ENCODE measurements at places on chromosomes 11 and 22. TPM values are rescaled to one million over a fixed set of nuclear protein-coding genes. Genes with fewer than 3 reads are reported as not detected.

- no peaks in the 10 kb centered on the region for H3K27me3 ChIP-seq
- no peak overlapping the region for H3K27ac ChIP-seq
- H3K4me3 ChIP-seq = peak overlapping the region; percentile 93
- peaks cover 28% of the 10 kb centered on the region for H3K4me1 ChIP-seq
These were observed 1.2 kb downstream of the DPAGT1 start for GRCh38 chr11:119100246-119100970.

CCDC15 gene
- 4.0 TPM for total RNA-seq

GRCh38 chr22:16917144-16918003, 90.6 kb downstream of the GAB4 start:
- no peaks in the 10 kb centered on the region for H3K4me1 ChIP-seq
- H3K27me3 ChIP-seq = peaks cover 2% of the 10 kb centered on the region
- no peak overlapping the region for H3K4me3 ChIP-seq

DNA sequence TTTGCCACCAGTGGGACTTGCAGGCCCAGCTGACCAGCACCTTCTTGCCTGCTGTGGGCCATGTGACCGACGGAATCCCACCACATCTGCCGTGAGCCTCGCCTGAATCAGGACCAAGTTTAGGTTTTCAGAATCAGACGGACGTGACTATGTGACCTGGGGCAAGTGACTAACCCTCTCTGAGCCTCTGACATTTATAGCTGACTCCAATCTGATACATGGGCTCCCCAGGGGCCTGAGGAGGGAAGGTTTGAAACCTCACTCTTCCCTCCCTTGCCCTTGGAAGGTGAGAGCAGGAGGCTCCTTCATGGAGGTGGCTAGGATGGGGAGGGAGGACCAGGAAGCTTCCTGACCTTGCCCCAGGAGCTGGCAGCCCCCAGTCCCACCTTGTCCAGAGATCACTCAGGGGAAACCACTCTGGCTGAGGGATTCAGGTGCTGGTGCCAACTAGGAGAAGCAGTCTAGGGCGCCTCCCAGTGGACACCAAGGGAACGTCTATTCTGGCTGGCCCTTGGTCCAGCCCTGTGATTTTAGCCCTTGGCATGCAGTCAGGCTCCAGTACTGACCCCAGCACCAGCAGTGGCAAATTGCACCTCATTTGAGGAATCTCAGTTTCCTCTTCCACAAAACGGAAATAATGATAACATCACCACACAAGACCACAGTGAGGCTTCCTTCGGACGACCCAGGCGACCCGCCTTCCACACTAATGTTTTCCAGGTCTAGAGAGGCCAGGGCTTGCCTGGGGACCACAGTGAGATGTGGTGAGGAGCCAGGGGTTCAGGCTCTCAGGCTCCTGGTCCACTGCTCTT, 47.2 kb upstream of the SYT7 start:
- DNase-seq = peak; percentile 72
- peaks cover 45% of the 10 kb centered on the region for H3K4me1 ChIP-seq
- no peaks in the 10 kb centered on the region for H3K36me3 ChIP-seq
- no peak overlapping the region for H3K4me3 ChIP-seq
- H3K27me3 ChIP-seq = peaks cover 6% of the 10 kb centered on the region

Measured in muscle of leg (tissue), 16 donors.